ENCODE measurements at places on chromosomes 16 and 17.

DNA sequence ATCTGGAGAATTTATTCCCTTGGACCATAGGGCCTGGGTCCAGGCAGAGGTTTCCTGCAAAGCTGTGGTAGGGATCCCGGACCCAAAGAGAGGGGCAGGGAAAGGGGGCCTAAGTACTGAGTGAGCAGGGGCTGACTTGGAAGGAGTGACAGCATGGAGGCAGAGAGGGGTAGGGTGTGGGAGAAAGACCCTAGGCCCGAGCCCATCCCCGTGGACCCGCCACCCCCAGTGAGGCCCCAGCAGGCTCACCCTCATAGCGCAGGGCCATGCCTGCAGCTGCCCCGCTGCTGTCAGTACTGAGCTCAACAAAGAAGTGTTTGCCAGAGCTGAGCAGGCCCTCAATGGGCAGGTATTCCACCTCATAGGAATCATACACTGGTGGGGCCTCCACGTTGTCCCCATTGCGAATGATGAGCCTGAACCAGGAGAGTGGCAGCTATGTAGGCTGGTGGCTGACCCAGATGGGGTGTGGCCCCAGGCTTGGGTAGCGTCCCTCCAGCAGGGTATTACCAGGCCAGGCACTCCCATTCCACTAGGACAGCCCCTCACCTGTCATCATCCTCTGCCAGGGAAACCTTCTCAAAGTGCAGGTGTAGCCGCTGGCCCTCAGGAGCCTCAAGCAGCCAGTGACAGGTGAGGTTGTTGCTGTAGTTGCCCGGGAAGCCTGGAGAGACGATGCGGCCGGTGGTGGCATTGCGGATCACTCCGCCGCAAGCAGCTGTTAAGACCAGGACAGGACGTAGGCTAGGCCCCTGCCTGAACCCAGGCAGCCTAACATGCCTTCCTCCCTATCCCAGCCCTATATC, 9.1 kb upstream of the PHF12 start:
- DNase-seq, result no peak

- no peak for DNase-seq
Observed at GRCh38 chr16:87376660-87377059, 6.9 kb downstream of the FBXO31 start.

DNA sequence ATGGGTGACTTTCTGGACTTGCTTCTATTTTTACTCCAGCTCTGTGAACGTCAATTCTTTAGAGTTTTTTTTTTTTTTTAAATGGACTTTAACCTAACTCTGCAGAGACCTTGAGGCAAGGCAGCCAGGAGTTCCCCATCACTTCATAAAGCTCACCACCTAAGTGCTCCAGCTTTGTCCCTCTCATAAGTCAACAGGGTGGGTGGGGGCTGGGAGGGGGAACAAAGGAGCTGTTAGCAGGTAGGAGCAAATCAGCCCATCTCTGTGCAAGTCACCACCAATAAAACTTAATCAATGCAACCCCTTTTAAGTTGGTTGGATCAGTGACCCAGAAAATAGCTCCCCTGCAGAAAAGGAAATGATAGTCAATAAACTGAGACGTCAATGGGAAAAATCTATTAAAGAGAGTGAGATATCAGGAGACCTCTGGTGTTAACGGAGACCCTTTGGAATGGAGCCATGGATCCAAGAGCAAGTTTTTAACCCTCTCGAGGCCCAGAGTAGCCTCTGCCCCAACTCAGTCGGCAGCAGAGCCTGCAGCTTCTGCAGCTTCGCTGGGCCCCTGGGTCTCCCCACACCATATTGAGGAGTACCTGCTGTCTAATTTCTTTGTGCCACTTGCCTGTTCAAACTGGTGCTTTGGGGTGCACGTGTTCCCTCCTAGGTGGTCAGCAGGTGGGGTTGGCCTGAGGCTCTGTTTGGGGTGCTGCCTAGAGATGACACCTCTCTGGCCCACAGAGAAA, 27.6 kb upstream of the ETV4 start:
- no peak for DNase-seq

DNA sequence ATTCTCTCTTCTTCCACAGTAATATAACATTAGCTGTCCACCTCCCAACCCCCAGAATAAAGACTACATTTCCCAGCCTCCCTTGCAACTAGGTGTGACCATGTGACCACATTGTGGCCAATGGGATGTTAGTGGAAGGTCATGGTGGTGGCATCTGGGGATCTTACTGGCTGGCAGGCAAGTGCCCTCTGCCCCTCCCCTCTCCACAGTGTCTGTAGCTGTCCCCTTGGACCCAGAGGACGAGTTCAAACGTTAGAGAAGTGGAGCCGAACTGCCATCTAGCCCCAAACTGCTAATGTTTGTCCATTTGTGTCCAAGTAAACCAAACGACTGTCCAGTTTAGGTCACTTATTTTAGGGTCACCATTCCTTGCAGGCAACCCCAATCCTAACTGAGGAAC, 26.6 kb upstream of the KCNG4 start:
- peak; percentile 52 for DNase-seq

GRCh38 chr17:42520540-42520951, 15.5 kb upstream of the NAGLU start:
- no peak for DNase-seq

- no peak for DNase-seq
Observed at GRCh38 chr17:63816669-63817068, 10.6 kb upstream of the PSMC5 start.

GRCh38 chr16:26335236-26335853, 643.6 kb downstream of the HS3ST4 start:
- DNase-seq, result no peak

GRCh38 chr17:48644159-48644558, 18.0 kb upstream of the HOXB9 start:
- peak; percentile 10 for DNase-seq

DNA sequence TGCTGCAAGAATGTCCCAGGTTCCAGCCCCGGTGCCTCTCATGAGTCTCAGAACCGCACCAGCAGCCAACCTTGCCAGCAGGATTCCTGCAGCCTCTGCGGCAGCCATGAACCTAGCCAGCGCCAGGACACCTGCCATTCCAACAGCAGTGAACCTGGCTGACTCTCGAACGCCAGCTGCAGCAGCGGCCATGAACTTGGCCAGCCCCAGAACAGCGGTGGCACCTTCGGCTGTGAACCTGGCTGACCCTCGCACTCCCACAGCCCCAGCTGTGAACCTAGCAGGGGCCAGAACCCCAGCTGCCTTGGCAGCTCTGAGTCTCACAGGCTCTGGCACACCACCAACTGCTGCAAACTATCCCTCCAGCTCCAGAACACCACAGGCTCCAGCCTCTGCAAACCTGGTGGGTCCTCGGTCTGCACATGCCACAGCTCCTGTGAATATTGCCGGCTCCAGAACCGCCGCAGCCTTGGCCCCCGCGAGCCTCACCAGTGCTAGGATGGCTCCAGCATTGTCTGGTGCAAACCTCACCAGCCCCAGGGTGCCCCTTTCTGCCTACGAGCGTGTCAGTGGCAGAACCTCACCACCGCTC, 9.8 kb downstream of the ELOB start:
- DNase-seq, result no peak

- DNase-seq, result no peak
Observed at GRCh38 chr16:55146966-55147365, 177.0 kb upstream of the IRX6 start.

- DNase-seq, result no peak
Observed at GRCh38 chr16:3609895-3610697, 1.3 kb downstream of the SLX4 start.

- DNase-seq, result no peak
Observed at GRCh38 chr17:43579566-43580140, 33.5 kb upstream of the ETV4 start.
